Activated naive CD8-positive, alpha-beta T cell treated with anti-CD3 and anti-CD28 coated beads for 36 hours (primary cell): ENCODE measurements at places on chromosomes 6 and 20.
A peak's percentile ranks its signal among the peaks of the same experiment; 100 is the strongest.

GRCh38 chr20:7231303-7231702 is 463.8 kb downstream of the BMP2 start:
- no peak for DNase-seq

DNA sequence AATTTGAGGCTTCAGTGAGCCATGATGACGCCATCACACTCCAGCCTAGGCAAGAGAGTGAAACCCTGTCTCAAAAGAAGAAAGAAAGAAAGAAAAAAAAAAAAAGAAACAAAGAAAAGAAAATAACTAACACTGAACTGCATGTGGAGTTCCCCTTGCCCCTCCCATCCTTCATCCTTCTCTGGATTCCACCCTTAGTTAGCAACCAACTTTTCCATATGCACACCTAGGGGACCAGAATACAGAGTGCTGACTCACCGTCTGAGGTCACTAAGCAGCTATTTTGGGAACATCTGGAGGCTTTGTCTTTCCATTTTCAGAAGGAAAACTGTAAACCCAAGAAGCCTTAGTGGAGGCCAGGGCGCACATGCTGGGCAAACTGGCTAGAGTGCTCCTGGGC is 257.4 kb downstream of the MAFB start:
- no peak for DNase-seq

GRCh38 chr6:25487012-25487411 is 165.0 kb upstream of the SCGN start:
- no peak for DNase-seq

- peak; percentile 13 for DNase-seq
Measured at GRCh38 chr6:157647261-157647915, 175.7 kb upstream of the SNX9 start.

- DNase-seq, result no peak
Measured at GRCh38 chr6:96410467-96410866, 111.1 kb upstream of the UFL1 start.

DNA sequence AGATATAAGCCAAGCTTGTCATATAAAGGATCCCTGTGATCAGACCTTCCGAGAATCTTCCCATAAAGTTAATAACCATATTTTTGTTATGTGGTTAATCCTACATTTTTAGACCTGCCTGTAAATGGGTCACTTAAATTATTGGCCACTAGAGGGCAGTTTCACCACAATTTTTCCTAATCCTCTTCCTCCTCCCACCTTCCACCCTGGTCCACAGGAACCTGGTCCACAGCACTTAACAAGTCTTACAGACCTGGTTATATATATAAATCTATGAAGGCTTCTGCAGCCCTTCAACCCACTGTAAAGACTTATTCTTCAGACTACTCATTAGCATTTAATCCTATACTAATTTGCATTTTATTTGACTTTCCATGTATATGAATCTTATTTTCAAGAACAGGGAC is 28.3 kb downstream of the MRS2 start:
- DNase-seq, result no peak
